ENCODE measurements at places on chromosomes 16 and 17. TPM values are rescaled to one million over a fixed set of nuclear protein-coding genes. Genes with fewer than 3 reads are reported as not detected.

Gene CCL14
- not detected for total RNA-seq

Gene MFSD6L
- not detected for total RNA-seq

Gene NRN1L
- total RNA-seq, result 0.60 TPM

Gene ASB16
- not detected for total RNA-seq

Gene PYDC1
- total RNA-seq, result not detected

Gene DLG4
- 6.6 TPM for total RNA-seq

Gene KRT13
- total RNA-seq, result 752 TPM

Gene SPATA32
- not detected for total RNA-seq

Gene TEX19
- total RNA-seq, result not detected

Gene DHRS7C
- total RNA-seq, result not detected

Gene VASN
- total RNA-seq, result 15.0 TPM

Gene KRT27
- total RNA-seq, result not detected

Gene TSPAN10
- 0.74 TPM for total RNA-seq

Gene SPATA22
- total RNA-seq, result not detected

Gene CCL1
- not detected for total RNA-seq

Gene SMURF2
- total RNA-seq, result 21.1 TPM

Gene C16orf89
- not detected for total RNA-seq

Gene UNC13D
- total RNA-seq, result 10.1 TPM

Gene ALOX12
- total RNA-seq, result 3.1 TPM

Gene KRT16
- 4,917 TPM for total RNA-seq

Gene SKAP1
- total RNA-seq, result not detected

Gene TMEM94
- 54.5 TPM for total RNA-seq

Gene ARL4D
- 33.8 TPM for total RNA-seq

Gene KRTAP9-4
- not detected for total RNA-seq

Gene GNAO1
- total RNA-seq, result 0.09 TPM

Gene MT3
- not detected for total RNA-seq

Gene GOSR1
- 11.5 TPM for total RNA-seq

Gene AIPL1
- total RNA-seq, result not detected

Gene SECTM1
- 4.0 TPM for total RNA-seq

Gene ADAD2
- not detected for total RNA-seq

Gene BICDL2
- 18.6 TPM for total RNA-seq

Gene RAC3
- 75.5 TPM for total RNA-seq

Gene ASGR1
- 0.21 TPM for total RNA-seq

Gene MYH2
- total RNA-seq, result not detected

Gene RCVRN
- total RNA-seq, result not detected

Gene RASD1
- 0.42 TPM for total RNA-seq

Data from airway epithelial cell (primary cell).